ENCODE measurements at places on chromosomes 6 and 20. TPM values are rescaled to one million over a fixed set of nuclear protein-coding genes. Genes with fewer than 3 reads are reported as not detected.

DNA sequence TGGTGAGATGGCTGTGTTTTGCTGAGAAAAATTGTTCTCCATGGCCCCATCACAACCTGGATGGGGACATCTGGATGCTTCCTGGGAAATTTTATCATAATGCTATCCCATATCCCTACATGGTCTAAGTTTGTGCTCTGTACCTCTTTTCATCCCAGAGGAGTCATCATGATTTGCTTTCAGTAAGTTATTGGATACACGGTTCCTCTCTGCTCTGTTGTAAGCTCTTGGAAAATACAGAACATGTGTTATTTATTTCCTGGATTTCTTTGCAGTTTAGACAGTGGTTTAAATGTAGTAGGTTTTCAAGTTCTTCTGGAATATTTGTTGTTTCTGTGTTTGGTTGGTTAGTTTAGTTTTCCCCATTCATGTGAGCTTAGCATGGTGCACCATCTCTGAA, 129.2 kb upstream of the ECI2 start:
- DNase-seq = no peak

DNA sequence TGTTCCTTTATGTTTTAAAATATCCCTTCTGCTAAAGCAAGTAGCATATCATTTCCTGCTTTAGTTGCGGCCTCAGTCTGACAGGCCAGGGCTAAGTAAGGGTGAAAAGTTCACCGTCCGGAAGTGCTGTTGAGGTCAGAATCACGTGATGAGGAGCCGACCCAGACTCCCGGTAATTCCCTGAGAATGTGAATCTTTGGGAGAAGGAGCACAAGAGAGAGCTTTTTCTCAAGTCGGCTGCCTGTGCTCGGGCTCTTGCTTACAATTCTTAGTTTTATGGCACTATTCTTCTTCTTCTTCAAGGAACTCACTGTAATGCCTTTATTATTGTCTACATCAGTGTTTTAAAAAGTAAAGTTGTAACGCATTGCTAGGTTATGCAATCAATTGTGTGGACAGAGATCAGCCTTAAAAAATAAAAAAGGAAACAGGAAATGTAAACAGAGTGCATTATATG, 309.3 kb downstream of the PRL start:
- peak; percentile 85 for DNase-seq

The SNAI1 gene
- total RNA-seq = 0.72 TPM

DNA sequence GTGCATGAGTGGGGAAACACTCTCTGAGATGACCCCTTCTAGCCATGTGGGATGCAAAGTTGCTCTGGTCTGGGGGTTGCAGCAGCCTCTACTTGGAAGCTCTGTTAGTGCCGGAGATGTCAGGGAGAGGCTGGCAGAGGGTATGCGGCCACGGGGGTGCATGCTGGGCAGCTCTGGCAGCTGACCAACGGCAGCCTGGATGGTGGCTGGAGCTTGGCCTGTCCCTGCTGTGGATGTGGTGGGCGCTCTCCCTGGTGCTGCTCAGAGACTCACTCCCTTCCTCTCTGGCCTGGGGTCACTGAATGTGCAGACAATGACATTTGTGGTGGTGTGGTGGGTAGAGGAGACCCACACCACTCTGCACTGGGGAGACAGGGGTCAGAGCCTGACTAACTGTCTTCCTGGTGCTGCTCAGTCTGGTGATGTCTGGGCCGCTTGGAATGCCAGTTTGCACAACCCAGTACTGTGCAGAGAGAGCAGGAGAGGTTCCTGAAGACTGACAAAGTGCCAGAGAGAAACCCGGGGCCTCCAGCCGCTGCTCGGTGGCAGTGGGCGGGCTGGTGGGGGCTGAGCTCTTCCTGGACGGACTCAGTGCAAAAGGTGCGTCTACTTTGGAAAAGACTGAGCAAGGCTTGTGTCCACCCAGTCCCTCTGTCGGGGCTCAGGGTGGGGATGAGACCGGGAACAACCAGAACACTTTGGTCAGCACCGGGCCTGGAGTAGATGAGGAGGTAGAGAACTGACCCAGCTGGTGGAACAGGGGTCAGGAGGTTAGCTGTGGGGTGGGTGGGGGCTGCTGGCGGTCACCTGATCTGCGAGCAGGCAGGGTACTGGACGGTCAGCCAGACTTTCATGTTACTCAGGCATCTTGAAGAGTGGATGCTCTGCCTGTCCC, 2.7 kb downstream of the MYT1 start:
- peak; percentile 39 for DNase-seq

DNA sequence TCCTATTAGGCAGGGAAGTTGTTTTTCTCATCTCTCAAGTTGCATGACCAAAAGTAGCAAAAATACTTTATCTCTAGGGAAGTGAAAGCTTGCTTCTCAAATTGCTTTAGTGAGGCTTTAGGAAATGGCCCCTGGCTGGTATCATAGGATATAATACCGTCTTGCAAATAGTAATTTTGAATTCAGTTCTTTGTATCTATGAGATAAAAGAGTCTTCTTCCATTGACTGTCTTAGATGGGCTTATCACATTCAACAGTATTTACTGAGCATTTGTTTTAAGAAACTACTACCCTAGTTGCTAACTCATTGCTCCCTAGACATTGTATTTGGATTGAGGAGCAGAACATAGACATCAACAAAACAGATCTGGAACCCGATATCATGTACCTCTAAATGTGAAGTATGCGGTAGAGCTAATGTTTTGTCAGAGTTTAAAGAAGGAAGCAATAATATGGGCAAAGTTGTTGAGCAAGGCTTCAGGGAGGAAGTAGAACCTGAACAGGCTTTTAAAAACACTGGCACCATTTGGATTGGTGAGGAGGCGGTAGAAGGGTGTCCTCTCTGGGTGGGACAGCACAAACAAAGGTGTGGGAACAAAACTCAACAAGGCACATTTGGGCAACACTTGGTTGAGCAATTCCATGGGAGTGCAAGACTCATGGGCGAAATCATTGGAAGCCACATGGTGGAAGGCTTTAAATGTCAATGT, 101.5 kb downstream of the SGK1 start:
- no peak for DNase-seq

DNA sequence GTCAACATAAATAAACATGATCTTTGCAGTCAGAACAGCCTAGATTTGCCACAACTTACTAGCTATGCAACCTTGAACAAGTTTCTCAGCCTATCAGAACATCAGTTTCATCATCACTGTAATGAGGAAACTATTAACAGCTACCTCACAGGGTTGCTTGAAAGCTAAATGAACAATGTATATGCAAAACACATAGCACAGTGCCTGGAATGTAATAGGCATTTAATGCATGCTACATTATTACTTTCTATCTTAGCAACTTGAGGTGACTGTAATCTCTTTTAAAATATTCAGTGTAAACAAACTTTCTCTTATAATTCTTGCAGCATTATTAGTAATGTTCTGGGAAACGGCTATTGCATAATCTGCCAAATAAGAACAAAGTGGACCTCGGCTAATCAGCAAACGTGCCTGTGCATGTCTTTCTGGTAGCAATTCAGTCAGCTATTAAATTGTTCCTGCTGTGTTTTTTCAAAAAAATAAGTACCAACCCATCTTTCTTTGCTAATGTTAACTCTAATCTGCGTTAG, 61.5 kb downstream of the SYNE1 start:
- peak; percentile 21 for DNase-seq

All from myocyte (in vitro differentiated cells).